Fibroblast of skin of right quadriceps (primary cell): ENCODE measurements at places on chromosomes 16 and 17.

DNA sequence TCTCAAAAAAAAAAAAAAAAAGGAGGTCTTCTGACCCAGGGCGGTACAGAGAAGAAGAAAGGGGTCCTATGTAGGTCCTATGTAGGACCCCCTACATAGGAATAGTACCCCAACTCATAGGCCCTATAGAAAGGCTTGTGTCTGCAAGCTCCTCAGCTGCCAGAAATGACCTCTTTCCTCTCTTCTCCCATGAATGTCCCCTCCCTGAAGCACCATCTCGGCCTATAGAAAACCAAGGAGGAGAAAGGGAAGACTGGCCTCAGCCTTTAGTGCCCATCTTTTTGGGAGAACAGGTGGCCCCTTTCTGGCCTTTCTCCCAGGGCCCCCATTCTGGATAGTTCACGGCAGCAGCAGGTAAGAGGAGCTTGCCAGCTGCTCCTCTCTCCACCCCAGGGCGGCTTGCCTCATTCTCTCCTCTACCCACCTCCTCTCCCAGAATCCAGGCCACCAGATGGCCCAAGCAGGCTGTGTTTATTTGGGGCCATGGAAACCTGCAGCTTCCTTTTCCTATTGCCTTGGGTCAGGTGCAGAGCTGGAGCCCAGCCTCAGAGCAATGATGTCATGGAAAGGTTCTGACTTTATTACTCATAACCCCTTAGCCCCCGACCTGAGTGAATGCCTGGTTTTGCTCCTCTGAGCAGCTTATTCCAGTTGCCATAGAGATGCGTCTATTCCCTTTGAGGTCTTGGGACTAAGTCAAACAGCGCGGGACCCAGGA, 1.6 kb upstream of the MRPL58 start:
- DNase-seq, result peak; percentile 20

GRCh38 chr17:28221751-28222414, 97.1 kb upstream of the TMEM97 start:
- no peak for DNase-seq

GRCh38 chr17:16927641-16928321, 44.1 kb downstream of the TNFRSF13B start:
- DNase-seq, result no peak

DNA sequence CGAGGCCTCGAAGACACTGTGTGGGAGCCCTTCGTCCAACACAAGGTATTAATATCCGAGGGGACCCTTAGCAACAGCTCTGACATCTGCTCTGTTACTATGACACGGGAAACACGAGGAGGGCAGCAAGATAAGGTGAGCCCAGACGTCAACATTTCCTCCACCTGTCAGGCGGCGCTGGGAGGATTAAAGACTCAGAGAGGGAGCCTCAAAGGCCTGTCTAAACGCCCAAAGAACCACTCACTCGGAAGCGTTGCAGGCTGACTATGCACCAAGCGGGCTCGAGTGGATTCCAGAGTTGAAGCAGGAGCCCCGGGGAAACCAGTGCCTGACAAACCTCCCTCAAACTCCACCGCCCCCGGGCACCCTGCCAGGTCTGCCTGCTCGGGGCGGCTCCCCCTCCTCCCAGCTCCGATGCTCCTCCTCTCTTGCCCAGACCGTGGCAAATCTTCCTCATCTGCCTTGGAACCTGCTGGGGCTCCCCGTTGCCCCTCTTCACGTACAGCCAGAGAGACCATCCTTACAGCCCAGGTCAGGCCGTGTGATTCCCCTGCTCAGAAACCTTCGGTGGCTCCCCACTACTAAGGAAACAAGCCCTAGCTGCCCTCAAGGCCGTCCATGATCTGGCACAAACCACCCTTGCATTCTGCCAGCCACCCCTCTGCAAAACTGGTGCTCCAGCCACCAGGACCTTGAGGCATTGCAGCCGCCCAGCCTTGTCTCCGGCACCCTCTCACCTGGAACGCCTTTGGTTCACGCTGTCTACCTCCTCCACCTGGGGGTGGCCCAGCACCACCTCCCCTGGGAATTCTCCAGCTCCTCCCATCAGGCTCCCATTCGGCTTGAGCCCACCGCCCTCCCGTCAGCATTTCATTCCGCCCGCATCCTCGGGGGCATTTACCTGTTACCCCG, 16.2 kb downstream of the RPH3AL start:
- DNase-seq, result no peak

DNA sequence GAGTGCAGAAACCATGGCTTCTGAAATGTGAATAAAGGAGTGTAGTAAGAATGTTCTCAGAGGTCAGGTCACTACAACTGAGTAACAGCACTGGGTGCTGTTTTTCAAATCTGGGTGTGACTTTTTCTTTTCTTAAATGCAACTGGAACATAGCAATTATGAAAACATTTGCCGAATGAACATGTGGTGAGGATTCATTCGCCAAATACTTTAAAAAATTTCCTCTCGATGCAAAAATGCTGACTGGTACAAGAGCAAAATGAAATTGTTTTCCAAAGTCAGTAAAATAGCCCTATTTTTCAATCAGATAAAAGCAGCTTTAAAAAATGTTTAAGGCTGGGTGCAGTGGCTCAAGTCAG, 18.6 kb downstream of the ZDHHC7 start:
- DNase-seq, result no peak

GRCh38 chr17:37745801-37746426, 1.1 kb upstream of the HNF1B start:
- DNase-seq, result no peak

GRCh38 chr17:36941265-36942010, 4.2 kb downstream of the LHX1 start:
- no peak for DNase-seq

GRCh38 chr17:37642681-37643080, 565 bp downstream of the DDX52 start:
- DNase-seq, result peak; percentile 19

GRCh38 chr16:77617553-77617952, 104.8 kb upstream of the NUDT7 start:
- DNase-seq, result no peak

DNA sequence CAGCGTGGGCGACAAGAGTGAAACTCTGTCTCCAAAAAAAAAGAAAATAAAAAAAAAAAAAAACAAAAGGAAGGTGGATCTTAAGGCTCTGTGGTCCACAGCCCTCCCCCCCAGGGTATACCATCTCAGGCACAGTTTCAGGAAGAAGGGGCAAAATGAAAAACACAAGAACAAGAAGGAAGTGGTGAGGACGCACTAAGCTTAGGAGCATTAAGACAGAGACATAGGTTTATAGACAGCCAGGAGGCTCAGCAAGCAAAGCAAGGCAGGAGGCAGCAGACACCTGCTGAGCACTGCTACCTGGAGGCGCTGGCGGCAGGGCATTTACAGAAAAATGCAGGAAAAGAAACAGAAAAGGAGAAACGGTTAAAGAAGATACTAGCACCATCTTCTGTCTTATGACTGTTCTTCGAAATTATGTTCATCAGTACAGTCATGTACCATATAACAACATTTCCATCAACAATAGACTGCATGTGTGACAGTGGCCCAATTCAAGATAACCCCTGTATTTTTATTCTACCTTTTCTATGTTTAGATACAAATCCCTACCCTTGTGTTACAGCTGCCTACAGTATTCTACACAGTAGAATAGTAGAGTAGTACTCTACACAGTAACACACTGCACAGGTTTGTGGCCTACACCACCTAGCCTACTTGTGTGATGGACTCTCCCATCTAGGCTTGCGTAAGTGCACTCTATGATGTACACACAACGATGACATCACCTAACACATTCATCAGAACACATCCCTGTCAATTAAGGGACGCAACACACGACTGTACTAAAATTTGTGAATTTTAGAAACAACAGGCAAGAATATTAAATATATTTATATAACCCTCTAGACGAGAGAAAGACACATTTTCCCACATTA, 62.5 kb downstream of the XPO6 start:
- DNase-seq, result no peak

- DNase-seq, result no peak
Measured at GRCh38 chr16:55207693-55208428, 116.1 kb upstream of the IRX6 start.

DNA sequence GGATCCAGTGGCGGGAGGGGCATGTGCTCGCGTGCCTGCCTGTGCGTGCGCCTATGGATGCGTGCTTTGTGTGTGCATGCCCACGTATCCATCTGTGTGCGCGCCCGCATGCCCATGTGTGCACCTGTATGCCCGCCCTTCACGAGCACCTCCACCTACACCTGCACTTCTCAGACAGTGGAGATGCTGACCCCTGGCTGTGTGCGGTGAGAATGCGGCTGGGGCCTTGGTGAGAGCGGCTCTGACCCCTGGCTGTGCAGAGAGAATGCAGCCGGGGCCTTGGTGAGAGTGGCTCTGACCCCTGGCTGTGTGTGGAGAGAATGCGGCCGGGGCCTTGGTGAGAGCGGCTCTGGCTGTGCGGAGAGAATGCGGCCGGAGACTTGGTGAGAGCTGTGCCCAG, 33.9 kb downstream of the AXIN1 start:
- DNase-seq, result no peak

- no peak for DNase-seq
Measured at GRCh38 chr16:17304491-17305119, 166.2 kb downstream of the XYLT1 start.

GRCh38 chr17:29683481-29683880, 60.8 kb upstream of the CORO6 start:
- no peak for DNase-seq

GRCh38 chr16:27228621-27229501, 25.5 kb downstream of the KDM8 start:
- no peak for DNase-seq

DNA sequence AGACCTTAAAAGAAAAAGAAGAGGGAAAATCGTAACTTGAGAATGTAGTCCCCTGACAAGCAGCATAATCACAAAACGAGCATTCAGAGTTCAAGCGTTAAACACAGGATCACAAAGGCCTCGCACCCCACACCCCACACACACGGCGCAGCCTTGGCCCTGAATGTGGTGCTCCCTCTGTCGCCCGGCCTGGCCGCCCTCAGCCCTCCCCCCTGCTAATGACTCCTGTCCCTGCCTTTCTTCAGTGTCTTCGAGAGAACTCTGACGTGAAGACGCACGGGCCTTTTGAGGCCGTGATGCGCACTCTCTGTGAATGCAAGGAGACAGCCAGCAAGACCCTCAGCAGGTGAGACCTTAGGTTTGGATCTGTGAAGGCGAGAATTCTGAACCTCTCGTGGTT, 47.5 kb upstream of the ENDOV start:
- DNase-seq, result no peak

- DNase-seq, result peak; percentile 18
Measured at GRCh38 chr17:57369509-57369945, 113.2 kb downstream of the MSI2 start.

DNA sequence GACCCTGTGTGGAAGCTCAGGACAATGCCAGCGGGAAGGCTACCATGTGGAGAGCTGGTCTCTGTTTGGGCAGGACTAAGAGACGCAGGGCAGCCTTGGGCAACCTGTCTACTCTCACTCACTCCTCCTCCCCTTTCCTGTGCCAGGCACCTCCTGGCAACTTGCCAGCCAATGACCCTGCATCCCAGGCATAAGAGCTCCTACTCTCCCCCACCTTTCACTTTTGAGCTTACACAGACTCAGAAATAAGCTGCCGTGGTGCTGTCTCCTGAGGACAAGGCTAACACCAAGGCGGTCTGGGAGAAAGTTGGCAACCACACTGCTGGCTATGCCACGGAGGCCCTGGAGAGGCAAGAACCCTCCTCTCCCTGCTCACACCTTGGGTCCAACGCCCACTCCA, 2.6 kb downstream of the HBM start:
- DNase-seq, result no peak

DNA sequence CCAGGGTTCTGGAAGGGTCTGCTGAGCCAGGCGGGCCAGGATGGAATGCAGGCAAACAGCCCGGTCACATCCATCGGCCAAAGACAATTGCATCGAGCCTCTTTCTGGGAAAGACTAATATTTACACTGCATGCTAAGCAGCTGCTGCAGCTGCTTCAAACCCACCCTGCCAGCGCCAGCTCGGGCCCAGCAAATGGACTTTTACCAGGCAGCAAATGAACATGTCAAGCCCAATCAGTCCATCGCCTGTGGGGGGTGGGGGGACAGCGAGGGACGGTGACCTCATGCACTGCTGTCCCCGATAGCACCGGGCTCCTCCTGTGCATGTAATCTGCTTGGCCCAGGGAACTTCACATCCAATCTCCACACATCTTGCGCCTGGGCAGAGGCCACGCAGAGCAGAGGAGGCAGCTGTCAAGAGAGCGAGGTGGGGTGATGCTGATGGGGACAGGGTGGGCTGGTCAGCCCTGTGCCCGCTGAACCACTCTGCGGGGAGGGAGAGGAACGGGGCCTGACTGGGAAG, 39.4 kb upstream of the CDH5 start:
- no peak for DNase-seq

- DNase-seq, result no peak
Measured at GRCh38 chr17:73564843-73565242, 79.4 kb downstream of the SDK2 start.

GRCh38 chr17:70521821-70522256, 352.5 kb downstream of the KCNJ2 start:
- DNase-seq, result peak; percentile 8

GRCh38 chr16:80518436-80518835, 22.4 kb upstream of the DYNLRB2 start:
- DNase-seq, result no peak

GRCh38 chr17:45257115-45257514, 4.8 kb downstream of the SPATA32 start:
- DNase-seq, result no peak

- DNase-seq, result no peak
Measured at GRCh38 chr17:47949946-47950345, 7.7 kb downstream of the PRR15L start.

DNA sequence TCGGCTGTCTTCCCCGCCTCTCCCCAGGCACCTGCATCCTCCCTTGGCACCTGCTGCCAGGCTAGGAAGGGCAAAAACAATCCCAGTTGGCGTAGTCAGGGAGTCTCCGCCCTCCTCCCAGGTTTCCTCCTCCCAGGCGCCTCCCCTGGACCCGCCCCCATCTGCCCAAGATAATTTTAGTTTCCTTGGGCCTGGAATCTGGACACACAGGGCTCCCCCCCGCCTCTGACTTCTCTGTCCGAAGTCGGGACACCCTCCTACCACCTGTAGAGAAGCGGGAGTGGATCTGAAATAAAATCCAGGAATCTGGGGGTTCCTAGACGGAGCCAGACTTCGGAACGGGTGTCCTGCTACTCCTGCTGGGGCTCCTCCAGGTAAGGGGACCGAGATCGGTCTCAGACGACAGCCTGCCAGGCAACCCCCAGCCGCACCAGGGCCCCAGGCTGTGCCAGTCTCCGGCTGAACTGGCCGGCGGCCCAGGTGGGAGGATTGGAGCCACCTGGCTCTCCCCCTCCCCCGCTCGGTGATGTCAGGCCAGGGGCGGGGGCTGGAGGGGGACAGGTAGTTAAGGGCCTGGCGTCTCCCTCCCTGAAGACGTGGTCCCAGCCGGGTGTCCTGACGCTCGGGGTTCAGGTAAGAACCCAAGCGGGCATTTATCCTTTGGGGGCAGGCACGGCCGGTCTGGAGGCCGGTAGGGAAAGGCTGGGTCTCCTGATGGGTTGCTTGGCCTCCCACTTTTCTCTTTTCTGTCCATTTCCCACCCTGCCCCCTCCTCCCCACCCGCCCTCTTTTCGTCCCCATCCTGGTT, at the start of gene GRB7:
TSS of gene GRB7 (plus strand) at position 179 of the 808 bp plus-strand sequence. CDS start 4,364 bp downstream, outside the sequence.
- no peak for DNase-seq

GRCh38 chr17:69864462-69864861, 210.6 kb upstream of the KCNJ16 start:
- peak; percentile 36 for DNase-seq
